ENCODE measurements at places on chromosomes 16 and 17. TPM values are rescaled to one million over a fixed set of nuclear protein-coding genes. Genes with fewer than 3 reads are reported as not detected.

Gene DNAH17
- total RNA-seq, result 0.33 TPM

Gene TBC1D3K
- not detected for total RNA-seq

Gene WNK4
- 0.26 TPM for total RNA-seq

Gene CDH16
- not detected for total RNA-seq

Gene IL17C
- total RNA-seq, result 0.25 TPM

Gene TBC1D3E
- not detected for total RNA-seq
